NCI-H1048 (cell line): ENCODE measurements at places on chromosomes 1 and 21.

DNA sequence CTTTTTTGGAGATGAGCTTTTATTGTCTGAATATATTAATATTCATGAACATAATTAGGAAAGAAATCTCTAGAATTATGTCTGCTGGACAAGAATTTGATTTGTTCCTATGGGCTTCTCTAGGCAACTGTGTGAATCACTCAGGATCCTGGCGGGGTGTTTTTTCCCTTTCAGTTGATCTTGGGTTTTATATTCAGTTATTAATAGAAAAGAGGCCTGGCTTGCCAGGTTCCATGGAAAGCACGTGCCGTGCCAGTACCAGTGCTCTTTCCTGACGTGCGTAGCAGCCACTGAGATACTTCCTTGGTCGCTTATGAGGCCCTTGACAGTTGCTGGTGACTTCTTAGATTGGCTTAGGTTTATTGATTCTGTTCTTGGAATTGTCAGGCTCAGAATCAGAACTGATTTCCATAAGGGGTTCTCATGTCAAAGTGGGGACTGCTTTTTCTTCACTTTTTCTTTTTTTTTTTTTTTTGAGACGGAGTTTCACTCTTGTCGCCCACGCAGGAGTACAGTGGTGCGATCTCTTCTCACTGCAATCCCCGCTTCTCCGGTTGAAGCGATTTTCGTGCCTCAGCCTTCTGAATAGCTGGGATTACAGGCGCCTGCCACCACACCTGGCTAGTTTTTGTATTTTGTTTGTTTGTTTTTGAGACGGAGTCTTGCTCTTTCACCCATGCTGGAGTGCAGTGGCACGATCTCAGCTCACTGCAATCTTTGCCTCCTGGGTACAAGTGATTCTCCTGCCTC, 48.7 kb upstream of the KIF1B start:
- no peak for DNase-seq

DNA sequence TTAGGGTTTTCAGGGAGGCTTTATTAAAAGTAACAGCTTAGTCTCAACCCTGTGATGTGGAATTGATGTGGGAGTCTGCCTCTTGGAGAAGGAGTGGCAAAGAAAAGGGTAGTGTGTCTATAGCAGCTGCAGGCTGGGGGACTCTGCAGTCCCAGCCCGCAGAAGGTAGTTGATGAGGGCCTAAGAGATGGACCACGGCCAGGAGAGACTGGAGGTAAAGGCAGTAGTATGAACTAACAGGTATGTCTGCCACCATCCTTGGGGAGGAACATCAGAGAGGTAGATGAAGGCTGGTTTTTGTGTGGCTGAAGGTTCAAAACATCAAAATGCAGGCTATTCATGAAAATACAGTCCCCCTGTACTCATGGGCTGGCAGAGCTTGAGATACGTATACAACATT, 112.1 kb downstream of the KCTD3 start:
- no peak for DNase-seq

GRCh38 chr1:46622344-46622743, 5.7 kb upstream of the MOB3C start:
- no peak for DNase-seq

DNA sequence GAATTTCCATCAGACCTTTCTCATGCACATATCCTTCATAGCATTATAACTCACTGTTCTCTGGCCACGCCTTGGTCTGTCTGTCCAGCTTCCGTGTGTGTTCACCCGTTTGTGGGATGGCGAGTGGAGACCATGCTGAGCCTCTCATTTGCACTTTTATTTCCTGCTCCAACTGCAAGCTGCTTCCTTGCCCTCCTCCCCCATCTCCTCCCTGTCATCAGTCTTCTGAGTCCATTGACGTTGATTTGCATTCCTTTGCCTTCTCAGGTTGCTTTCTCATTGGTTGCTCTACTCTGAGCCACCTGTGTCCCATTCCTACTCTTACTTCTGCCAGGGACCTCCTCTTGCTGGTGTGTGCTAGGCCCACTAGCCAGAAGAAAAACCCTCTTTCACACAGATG, 146.4 kb downstream of the NOS1AP start:
- no peak for DNase-seq

DNA sequence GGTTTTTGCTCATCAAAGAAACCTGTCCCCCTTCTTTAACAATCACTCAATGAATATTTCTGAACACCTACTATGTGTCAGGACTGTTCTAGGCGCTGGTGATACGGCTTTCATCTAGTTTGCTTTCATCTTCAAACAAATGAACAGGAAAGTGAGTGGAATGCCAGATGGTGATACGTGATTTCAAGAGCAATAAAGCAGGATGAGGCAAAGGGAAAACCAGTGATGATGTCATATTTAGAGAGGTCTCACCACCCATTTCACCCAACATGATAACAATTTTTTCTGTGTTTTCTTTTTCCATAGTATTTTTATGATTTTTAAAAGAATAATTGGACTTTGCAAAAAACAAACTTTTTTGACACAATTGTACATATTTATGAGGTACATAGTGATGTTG, 11.3 kb upstream of the SLC6A17 start:
- DNase-seq = no peak

DNA sequence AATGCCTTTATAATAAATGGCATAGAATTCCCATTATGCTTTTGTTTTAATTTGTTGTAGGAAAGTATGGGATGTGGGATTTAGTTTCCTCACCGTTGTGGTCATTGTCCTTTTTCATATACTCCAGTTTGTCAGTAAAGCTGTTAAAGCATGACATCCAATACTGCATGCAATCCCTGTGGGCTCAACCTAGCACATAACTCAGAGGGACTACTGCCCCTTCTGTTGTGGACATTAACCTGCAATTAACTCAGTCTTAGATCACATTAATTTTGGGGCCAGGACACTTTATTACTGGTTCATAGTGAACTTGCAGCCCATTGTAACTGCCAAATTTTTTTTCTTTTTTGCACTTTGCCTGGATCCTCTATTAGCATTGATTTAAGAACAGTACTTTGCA, 112.5 kb downstream of the DNM3 start:
- no peak for DNase-seq

- DNase-seq = no peak
Measured at GRCh38 chr1:223856386-223856785, 10.6 kb upstream of the TP53BP2 start.

- DNase-seq = no peak
Measured at GRCh38 chr21:37047079-37047478, 25.8 kb downstream of the PIGP start.

- DNase-seq = no peak
Measured at GRCh38 chr1:192974701-192975100, 84.5 kb downstream of the UCHL5 start.

DNA sequence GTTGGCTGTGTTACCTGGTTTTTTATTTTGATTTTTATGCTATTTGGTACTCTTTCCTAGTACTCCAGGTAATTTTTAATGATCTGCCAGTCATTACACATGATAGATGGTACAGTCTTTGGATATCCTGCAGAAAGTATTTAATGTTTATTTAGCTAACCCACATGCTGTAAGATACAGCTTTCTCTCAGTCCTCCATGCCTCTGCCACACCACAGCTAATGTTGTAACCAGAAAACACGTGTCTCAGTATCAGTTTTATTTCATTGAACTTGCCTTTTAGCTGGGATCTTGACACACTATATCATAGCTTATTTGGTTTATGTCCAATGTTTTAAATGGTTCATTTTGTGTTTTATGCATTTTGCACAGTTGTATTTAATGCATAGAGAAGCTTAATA, 1648.4 kb downstream of the KCNT2 start:
- DNase-seq = no peak

GRCh38 chr1:203177470-203178039, 1.9 kb upstream of the MYBPH start:
- no peak for DNase-seq

DNA sequence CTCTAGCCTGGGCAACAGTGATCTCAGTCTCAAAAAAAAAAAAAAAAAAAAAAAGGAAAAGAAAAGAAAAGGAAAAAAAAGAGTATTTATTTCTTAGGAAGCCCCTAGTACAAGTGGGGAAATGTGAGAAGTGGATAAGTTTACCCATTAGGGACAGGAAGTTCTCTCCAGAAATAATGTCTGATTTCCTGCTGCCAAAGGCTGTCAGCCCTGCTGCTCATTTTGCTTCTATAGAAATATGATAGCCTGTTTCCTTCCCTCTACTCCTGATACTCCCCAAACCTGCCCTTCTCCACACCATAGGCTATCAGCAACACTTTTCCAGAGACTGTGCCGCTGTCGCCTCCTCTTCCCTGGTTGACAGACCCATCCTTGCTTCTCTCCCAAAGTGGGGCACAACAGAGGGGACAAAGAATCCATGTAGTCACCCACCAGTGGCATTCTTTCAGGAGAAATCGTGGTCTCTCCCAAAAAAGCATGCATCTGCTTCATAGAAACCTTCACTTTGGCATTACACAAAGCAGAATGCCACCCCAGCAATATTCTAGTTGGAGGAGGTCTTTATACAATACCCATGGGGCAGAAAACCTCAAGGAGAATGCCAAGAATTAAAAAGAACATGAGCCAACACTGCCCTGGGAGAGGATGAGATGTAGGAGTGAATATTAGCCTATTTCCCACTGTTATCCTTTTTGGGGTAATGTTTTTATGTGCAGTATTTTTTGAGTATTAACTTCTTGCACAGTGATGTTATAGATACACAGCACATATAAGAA, 166.3 kb upstream of the NR5A2 start:
- no peak for DNase-seq

GRCh38 chr1:117275055-117275454, 64.3 kb upstream of the VTCN1 start:
- no peak for DNase-seq

DNA sequence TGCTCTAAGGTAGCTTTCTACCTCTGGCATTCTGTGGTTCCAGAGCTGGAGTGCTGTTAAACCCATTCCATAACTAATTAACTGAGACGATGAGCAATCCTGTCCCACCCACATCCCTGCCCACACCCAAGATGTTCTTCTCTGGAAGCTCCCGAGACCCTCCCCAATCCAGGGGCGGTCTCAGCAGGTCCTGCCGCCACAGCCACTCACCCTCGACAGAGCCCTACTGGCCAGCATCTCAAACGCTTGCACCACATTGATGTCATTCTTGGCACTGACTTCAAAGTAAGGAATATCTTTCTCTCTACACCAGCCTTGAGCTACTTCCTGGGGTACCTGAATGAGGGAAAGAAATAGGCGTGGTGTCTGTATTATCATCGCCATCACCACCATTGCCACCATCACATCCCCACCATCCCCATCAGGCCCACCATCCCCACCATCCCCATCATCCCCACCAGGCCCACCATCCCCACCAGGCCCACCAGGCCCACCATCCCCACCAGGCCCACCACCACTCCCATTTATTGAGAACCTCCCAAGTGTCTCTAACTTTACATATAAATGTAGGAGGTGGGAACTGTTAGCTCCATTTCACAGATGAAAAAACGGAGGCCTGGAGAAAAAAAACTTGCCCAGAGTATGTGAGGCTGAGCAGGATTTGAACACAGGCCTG, 17.7 kb downstream of the RAB7B start:
- DNase-seq = no peak

DNA sequence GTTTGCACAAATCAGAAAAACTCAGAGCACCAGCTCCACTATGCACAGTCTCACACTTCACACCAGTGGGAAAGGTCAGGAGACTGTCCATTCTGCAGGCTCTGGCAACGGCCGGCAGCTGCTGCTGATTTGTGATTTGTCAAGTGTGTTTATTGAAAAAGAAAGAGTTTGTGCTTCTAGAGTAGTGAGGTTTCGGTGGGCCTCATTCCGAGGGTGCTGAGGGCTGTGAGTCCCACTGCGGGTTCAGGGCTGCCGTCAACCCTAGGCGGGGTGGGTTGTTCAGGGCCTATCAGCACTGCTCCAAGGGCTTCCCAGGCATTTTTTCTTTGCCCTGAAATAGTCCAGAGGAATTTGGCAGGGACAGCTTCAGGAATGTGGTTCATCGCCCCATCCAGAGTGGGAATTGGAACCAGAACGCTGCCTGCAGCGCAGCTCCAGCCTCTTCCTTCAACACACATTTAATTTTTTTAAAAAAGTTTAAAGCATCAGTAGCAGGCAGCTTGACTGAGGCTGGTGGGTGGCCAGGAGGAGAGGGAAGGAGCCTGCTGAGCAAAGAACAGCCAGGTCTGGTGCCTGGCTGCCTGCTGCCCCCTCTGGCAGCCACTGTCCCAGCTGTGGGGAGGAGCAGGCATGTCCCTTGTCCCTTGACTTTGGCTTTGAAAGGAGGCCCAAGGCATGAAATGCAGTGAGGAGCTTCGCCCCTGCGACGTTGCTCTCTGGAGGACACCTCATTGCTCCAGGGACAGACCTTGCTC, 19.7 kb downstream of the STUM start:
- DNase-seq = no peak

DNA sequence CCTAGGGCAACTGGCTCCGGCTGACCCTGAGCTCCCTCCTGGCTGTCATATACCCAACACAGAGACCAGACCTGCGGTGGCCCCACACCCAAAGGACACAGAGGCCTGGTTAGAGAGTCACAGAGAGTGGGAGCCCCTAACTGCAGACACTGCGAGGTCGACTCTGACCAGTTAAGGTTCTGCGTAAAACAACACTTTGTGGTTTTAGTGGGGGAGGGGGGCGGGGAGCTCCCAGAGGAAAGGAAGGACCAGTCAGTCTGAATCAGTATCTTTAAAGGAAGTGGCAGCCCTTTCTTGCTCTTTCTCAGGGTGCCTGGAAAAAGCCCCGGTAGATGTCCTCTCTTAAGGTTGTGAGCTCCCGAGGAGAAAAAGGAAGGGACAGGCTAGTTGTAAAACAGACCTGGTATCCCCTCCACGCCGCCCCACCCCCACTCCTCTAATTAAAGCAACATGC, 2.4 kb downstream of the SSBP3 start:
- DNase-seq = no peak

DNA sequence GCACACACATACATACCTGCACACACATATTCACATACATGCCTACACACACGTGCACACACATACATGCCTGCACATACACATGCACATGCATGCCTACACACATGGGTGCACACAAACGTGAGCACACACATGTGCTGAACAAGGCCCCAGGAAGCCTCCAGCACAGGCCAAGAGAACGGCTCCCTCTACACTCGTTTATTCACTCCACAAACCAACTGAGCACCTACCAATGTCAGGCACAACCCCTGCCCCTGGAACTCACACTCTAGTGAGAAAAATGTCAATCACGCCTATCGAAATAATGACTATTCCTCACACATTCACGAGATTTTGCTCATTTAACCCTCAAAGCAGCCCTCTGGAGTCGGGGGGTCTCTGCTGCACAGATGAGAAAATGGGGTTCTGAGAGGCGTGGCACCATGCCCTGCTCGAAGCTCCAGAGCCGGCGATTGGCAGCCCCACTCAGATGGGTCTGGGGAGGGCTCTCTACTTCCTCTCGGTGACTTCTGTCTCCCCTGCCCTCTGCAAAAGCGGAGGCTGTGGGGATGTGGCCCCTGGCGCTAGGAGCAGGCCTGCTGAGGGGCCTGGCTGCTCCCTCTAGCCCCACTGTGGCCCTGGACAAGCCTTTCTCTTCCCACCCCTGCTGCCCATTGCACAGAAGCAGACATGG, 90.2 kb upstream of the RUNX3 start:
- no peak for DNase-seq

GRCh38 chr1:47323599-47324031, 9.7 kb upstream of the STIL start:
- no peak for DNase-seq
